ENCODE measurements at places on chromosomes 4 and X.

DNA sequence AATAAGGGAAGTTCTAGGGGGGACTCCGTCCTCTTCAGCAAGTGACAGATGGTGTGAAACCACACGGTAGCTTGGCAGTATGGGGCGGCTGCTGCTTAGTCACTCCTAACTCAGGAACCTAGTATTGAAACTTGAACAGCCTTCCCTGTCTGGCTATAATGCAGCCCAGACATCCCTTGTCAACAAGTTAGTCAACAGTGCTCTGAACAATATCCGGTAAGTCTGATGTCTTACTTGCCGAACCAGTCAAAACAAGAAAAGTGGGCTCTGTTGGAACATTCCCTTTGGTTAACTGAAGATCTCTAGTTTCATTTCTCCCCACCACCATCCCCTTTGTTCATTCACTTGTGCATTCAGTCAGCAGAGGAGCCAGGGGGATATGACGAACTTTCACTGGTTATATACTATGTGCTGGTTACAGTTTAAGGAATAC is 18.7 kb upstream of the CXCL13 start:
- peak; percentile 33 for DNase-seq

GRCh38 chr4:67624939-67625338 is 66.4 kb downstream of the STAP1 start:
- no peak for DNase-seq

- no peak for DNase-seq
These were observed 641.0 kb upstream of the PITX2 start for GRCh38 chr4:111263836-111264235.

GRCh38 chrX:143634663-143635455 is 1.0 kb downstream of the SLITRK4 start:
- no peak for DNase-seq

DNA sequence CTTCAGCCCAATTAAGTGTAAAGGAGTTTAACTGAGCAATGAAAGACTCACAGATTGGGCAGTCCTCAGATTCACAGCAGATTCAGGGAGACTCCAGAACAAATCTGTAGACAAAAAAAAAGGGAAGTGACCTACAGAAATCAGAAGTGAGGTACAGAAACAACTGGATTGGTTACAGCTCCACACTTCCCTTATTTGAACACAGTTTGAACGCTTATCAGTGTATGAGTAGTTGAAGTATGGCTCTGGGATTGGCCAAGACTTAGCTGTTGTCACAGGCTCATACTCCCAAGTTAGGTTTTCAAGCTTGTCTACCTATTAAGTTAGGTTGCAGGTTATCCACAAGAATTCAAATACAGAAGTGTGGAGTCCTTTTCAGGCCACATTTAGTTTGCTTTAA is 112.4 kb upstream of the ELOVL6 start:
- no peak for DNase-seq
